ENCODE measurements at places on chromosomes 12 and 14. TPM values are rescaled to one million over a fixed set of nuclear protein-coding genes. Genes with fewer than 3 reads are reported as not detected.

DNA sequence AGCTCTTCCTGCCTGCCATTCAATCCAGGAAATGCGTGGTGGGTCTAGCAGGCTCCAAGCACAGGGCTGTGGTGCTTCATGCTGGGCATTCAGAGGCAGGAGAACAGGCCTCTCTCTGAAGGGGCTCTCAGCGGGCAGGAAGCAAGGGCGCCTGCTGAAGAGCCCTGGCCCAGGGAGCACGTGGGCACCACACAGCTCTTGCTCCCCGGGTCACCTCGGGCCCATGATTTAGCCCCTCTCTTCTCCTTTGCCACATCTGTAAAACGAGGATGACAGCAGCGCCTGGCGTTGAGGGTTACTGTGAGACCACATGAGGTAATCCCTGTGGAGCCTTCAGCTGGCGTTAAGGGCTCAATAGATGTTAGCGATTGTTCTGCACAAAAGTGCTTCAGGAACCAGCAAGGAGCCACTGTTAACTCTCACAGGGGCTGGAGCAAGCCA lies 37.6 kb upstream of the SPTLC2 start:
- no peaks in the 10 kb centered on the region for H3K36me3 ChIP-seq
- DNase-seq, result no peak
- H3K4me1 ChIP-seq, result no peaks in the 10 kb centered on the region
- H3K27ac ChIP-seq, result peak overlapping the region; percentile 19
- no peaks in the 10 kb centered on the region for H3K27me3 ChIP-seq
- H3K4me3 ChIP-seq, result no peak overlapping the region

- peak overlapping the region; percentile 65 for H3K4me3 ChIP-seq
- no peak for DNase-seq
- peaks cover 23% of the 10 kb centered on the region for H3K4me1 ChIP-seq
- no peaks in the 10 kb centered on the region for H3K27me3 ChIP-seq
- H3K27ac ChIP-seq, result peak overlapping the region; percentile 9
- H3K36me3 ChIP-seq, result no peaks in the 10 kb centered on the region
Measured at GRCh38 chr14:72894323-72894622, 372 bp upstream of the DPF3 start.

GRCh38 chr14:54329082-54329695 lies 67.6 kb upstream of the CDKN3 start:
- H3K36me3 ChIP-seq, result no peaks in the 10 kb centered on the region
- H3K27me3 ChIP-seq, result no peaks in the 10 kb centered on the region
- no peak for DNase-seq
- no peaks in the 10 kb centered on the region for H3K4me1 ChIP-seq
- no peak overlapping the region for H3K27ac ChIP-seq

DNA sequence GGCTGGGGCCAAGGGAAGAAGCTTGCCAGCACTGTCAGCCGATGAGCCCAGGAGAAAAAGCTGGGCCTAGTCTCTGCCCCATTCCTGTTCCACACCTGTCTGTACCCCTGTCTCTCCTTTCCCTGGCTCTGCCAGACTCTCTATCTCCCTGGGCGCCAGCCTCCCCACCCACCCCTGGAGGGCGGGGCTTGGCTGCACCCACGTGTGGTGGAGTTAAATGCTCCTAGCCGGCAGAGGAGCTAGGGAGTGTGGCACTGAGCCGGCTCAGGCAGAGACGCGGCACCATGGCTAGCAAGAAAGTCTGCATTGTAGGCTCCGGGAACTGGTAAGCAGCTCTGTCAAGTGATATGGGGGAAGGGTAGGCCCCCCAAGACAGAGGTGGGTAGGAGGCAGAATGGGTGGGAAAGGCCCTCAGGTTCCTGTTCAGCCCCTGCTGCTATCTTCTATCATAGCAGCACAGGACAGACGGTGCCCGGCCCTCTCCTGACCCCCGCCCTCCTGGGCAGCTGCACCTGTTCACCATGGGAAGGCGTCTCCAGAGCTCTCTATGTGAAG lies at the start of gene GPD1:
GPD1 (plus strand) TSS at position 242 of the 555 bp plus-strand sequence; CDS start at position 285, 43 bp downstream.
- peak within 1 kb of the TSS; percentile 54 for H3K4me3 ChIP-seq
- DNase-seq, result peak; percentile 86
- peaks cover 17% of the 10 kb centered on the region for H3K36me3 ChIP-seq
- no peaks in the 10 kb centered on the region for H3K27me3 ChIP-seq
- H3K4me1 ChIP-seq, result no peaks in the 10 kb centered on the region
- peak within 1 kb of the TSS; percentile 71 for H3K27ac ChIP-seq

DNA sequence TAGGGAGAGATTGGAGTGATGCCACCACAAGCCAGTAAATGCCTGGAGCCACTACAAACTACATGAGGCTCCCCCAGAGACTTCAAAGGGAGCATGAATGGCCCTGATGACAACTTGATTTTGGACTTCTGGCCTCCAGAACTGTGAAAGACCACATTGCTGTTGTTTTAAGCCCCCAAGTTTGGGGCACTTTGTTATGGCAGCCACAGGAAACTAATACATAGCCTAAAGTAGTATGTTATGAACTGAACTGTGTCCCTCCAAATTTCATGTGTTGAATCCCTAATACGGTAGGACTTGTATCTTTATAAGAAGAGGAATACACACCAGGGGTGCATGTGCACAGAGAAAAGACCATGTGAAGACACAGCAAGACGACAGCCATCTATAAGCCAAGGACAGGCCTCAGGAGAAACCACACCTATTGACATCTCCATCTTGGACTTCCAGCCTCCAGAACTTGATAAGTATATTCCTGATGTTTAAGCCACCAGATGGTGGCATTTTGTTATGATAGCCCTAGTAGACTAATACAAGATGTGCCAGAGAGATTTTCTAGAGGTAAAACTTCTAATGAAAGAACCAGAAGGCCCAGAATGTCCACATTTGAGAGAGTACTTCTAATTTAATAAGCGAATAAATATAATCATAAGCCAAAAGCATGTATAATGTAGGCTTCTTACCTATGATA lies 127.1 kb upstream of the BMP4 start:
- DNase-seq, result no peak
- no peaks in the 10 kb centered on the region for H3K4me1 ChIP-seq
- H3K27ac ChIP-seq, result no peak overlapping the region

Gene SDR9C7
- total RNA-seq, result not detected

Gene APOF
- not detected for total RNA-seq
